ENCODE measurements at places on chromosomes 11 and 22.
A peak's percentile ranks its signal among the peaks of the same experiment; 100 is the strongest.

DNA sequence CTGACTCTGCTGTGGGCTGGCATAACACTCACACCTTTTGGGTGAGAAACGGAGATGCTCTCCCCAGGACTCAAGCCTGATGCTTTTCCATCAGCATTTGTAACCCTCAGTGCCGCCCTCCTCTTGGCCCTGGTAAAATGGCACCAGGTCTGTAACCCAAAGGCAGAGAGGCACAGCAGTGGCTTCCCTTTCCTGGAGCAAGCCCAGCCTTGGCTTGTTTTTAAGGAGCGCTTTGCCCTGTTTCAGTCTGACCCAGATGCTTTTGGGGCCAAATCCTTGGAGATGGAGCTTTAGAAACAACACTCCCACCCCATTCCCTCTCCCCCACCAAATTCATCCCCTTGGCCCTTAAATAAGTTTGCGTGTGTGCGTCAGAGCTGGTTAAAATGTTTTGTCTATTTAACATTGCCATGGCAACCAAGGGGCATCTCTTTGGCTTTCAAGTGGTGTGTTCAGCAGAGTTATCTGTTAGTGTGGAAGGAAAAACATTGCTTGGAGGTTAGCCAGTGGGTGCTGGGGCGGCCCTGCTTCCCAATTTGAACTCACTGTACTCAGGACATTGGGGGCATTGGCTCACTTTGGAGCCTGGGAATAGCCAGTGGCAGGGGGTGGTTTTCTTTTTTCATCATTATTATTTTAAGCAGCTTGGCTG lies 134.1 kb downstream of the NAV2 start:
- no peak for DNase-seq

DNA sequence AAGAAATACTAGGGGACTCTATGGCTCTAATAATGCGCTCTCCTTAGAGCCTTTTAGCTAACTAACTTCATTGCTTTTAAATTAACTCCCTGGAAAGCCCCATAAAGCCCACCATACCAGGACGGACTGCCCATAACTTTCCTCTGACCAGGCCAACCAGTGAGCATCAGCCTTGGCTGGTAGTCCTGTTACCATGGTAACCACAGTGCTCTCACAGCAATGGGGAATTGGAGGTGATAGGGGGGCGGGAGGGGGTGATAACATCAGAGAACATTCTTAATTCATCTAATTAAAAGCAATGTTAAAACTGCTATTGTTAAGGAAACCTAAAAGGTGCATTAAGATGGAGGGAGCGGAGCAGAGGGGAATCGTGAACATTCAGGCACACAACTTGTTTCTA lies 27.2 kb upstream of the CHRM4 start:
- DNase-seq: no peak

DNA sequence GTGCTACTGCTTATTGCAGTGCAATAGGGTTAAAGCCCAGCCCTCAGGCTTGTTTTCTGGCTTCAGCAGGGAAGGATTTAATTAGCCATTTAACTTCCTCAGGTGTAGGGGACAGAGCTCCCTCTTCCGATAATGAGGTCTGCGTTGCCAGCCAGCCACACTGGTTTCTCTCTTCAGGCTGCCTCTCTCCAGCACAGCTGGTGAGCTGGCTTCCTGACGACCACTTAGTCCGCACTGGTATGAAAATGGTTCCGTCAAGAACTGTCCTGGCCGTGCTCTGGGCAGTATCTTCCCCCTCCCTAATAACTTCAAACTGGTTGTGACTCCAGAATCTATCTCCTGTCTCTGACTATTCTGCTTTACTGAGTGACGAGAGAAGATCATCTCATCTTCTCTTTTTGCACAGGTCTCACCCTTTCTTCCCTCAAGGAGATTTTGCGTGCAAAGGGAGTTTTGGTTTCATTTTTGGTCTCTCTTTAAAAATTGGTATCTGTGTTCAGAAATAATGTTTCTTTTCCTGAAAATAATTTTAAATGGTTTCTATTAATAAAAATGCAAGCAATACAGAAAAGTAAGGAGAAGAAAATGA lies 49.2 kb downstream of the CNTN5 start:
- DNase-seq: no peak

GRCh38 chr11:106389101-106389500 lies 311.6 kb downstream of the AASDHPPT start:
- DNase-seq: no peak

DNA sequence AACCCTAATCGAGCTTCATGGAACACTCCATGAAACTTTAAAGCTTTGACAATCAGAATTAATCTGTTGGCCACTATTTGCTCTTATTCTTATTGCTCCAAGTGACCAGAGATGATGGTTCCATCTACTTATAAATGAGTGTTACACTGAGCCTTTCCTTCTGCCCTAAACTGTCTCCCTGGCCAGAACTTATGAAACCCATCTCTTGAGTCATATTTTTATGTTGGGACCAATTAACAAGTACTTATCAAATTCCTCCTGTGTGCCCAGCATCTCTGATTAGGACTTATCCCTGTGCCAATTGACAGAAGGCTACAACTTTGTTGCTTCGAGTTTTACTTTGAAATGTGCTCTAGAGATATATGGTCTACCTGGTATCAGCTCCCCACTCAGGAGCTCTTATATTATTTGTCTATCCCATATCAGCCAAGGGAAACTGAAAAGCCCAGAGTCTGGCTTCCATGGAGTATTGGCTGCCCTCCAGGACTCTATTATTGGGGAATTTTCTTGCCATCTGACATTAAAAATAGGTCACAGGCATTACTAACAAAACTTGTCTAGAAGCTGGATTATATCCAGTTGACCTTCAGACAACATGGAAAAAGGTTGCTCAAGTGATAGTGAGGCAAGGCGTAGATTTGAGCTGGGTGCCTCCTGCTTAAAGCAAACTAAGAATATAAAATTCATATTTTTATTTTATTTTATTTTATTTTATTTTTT lies 8.8 kb downstream of the KREMEN1 start:
- DNase-seq: no peak

- no peak for DNase-seq
These were observed 457 bp downstream of the RNF141 start for GRCh38 chr11:10540546-10540914.

DNA sequence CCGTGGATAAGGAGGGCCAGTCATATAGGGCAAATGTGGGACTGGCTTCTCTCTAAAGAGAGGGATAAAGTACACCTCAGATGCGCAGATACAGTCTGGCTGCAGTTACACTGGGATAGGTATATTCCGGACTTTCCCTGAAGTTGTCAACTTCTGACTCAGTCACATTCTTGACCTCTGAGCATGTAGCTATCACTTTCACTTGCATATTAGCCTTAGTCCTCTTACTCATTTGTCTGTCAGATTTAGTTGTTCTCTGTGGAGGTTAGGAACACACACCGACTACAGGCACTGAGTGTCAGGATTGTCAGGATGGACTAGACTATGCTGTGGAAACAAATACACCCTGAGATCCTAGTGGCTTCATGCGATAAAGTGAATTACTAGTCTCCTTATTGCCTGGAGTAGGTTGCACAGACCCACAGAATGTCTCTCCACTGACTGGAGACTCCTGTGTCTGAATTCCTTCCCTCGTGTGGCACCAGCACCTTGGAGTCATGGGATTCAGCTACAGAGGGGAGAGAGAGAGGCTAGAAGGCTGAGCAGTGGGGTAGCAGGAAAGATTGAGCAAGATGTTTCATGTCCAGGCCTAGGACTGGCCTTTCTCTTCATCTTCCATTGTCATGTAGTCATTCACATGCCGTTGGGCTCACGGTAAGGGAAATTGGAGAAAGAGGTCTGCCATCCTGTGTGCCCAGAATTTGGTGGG lies 654.3 kb downstream of the NTM start:
- DNase-seq: no peak

DNA sequence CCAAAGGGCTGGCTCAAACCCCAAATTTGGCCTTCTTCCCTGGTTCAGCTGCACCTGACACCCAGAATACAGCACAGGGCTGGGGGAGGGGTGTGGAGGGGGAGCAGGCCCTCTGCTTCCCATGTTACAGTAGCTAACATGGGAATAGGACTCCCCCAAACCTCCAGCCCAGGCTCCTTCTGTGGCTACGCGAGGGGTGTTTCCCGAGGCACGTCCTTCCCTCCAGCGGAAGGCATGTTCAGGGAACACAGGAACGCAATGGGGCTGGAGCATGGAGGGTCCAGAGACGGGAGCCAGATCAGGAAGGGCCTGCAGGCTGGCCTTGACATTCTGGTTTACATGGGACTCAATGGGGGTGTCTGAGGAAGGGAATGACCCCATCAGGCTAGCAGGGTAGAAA lies 11.8 kb upstream of the IGLL1 start:
- no peak for DNase-seq

GRCh38 chr22:32127904-32128303 lies 31.2 kb downstream of the C22orf42 start:
- DNase-seq: no peak

DNA sequence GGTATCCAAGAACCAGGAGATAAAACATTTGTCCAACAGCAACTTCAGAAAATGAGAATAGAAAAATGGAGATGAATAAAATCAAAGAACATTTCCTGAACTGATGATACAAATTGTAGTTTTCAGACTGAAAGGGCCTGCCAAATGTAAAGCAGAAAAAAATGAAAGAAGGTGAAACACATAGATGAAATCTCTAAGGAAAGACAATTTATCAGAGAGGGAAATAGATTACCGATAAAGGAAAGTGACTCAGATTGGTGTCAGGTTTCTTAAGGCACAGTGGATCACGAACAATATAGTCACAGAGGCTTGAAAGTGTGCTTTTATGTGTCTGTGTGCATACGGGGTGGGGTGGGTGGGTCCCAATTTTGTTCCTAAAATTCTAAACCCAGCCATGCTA lies 4.1 kb upstream of the STT3A start:
- DNase-seq: no peak

DNA sequence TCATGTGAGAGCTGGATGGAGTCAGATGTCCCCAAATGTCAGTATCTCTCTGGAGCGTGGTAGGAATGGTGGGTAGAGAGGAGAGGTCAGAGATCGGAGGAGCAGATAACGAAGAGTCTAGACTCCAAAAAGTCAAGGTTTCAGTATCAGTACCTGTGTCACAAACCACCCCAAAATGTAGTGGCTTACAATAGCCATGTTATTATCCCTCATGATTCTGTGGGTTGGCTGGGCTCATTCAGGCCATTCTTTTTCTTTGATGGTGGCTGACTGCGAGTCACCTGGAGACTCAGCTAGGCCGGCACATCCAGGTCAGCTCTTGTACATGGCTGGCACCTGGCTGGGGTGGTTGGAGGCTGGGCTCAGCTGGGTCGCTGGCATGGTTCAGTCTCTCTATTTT lies 7.3 kb upstream of the SSTR3 start:
- no peak for DNase-seq

GRCh38 chr11:64037027-64037634 lies 1.4 kb downstream of the FLRT1 start:
- no peak for DNase-seq

GRCh38 chr11:77530879-77531278 lies 57.0 kb upstream of the PAK1 start:
- no peak for DNase-seq

- DNase-seq: no peak
These were observed 33.3 kb upstream of the KCNJ11 start for GRCh38 chr11:17421781-17422180.

DNA sequence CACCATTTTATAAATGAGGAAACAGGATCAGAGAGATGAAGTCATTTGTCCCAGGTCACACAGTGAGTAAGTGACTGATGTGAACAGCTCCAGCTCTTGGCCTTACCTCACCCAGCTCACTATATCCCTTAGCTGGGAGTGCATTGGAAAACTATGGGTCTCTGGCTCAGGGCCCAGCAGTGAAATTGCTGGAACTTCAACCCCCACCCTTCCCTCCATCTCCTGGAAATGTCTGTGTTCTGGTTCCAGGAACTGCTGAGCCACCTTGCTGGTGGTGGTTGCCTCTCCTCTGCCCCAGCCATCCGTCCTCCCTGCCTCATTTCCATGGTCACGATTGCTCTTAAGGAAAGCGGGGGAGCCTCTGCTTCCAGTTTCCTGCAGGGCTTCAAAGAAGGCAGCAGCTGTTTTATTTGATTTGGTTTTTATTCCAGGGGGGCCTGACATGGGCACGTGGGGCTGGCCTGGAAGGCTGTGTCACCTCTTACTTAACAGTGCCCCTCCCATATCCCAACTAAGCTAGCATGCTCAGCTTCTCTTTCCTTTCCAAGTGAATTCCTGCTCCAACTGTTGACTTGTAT lies 46.2 kb upstream of the CSTF3 start:
- peak; percentile 51 for DNase-seq

DNA sequence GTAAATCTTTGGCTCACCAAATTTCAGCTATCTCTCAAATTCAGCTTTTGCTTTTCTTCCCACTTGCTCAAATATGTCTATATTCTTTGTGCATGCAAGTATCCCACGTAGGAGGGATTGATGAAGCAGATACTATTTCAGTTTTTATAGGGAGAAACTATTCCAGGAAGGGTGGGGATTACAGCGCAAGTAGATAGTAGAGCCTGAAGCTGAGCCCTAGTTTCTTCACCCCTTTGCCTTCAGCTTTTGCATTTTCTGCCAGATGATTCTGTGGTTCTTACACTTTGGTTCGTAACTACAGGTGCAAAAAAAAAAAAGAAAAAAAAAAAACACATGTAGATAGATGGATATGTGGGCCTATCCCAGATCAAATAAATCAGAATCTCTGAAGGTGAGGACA lies 3.1 kb upstream of the ACP2 start:
- no peak for DNase-seq

DNA sequence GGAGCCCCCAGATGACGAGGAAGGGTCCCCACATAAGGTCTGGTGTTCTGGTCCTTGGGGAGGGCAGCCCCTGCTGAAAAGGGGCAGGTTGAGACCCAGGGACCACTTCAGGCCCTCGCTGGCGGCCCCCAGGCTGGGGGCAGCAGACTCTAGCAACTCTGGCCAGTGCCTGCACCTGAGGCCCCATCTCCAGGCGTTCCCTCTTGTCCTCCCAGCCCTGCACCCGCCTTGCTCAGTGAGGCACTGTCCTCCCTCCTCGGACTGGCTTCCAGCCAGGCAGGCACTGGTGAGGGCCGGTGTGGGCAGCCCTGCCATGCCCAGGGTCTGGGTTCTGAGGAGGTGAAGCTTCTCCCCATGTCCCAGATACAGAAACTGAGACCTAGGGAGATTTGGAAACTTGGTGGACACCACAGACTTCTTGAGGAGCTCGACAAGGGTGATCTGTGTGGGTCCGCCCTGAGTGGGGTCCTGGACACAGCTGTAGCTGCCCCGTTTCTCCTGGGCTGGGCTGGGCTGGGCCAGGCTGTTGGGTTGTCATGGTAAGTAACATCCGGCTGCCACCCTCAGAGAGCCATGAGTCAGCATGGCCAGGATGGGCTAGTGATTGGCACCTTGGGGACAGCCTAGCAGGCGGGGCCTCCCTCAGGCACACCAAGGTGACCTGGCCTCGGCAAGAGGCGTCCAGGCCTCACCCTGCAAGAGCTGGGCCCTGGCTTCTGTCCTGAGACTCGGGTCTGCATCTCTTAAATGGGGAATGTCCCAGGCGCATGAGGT lies 11.1 kb upstream of the PHLDA2 start:
- no peak for DNase-seq

GRCh38 chr11:16841984-16842383 lies 103.5 kb downstream of the C11orf58 start:
- DNase-seq: no peak

- DNase-seq: peak; percentile 9
These were observed 212.4 kb upstream of the SESN3 start for GRCh38 chr11:95443386-95443785.

DNA sequence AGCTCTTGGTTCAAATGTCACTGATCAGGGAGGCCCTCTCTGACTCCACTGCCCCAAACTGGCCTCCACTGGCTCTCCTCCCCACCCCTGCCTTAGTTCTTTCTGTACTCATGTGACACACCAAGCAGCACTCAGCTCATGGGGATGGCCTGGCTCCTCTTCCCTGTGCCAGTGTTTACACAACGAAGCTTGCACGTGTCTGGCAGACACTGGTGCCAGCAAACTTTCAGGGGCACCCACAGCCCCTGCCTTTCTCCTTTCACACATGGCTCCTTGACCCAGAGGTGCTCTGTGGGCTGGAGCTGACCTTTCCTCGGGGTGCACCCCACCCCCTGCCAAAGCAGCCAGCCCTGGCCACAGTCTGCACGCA lies 37.6 kb upstream of the PARVG start:
- no peak for DNase-seq
